Motor neuron (in vitro differentiated cells): ENCODE measurements at places on chromosomes 2 and 18. TPM values are rescaled to one million over a fixed set of nuclear protein-coding genes. Genes with fewer than 3 reads are reported as not detected.

Gene TIMM21
- total RNA-seq, result 29.1 and 40.4 TPM in 2 replicates

Gene MC4R
- total RNA-seq, result 0.33 and 0.56 TPM in 2 replicates

Gene RNF125
- 1.8 and 1.9 TPM in 2 replicates for total RNA-seq

Gene ZNF804A
- total RNA-seq, result 5.0 and 5.9 TPM in 2 replicates

Gene PRSS56
- 0.08 TPM in 1 of 2 replicates, not detected in the other for total RNA-seq

Gene KCNE4
- total RNA-seq, result 11.1 and 14.7 TPM in 2 replicates

Gene PDE6D
- total RNA-seq, result 36.2 and 53.1 TPM in 2 replicates

Gene SPHKAP
- total RNA-seq, result 4.8 and 5.8 TPM in 2 replicates

Gene PPP3R1
- total RNA-seq, result 39.5 and 55.1 TPM in 2 replicates

Gene CRYGC
- total RNA-seq, result not detected in 2 replicates

Gene ADD2
- 66.9 and 68.1 TPM in 2 replicates for total RNA-seq

Gene CRYBA2
- 0.73 TPM in 1 of 2 replicates, not detected in the other for total RNA-seq

Gene CD8B2
- 0.05 and 0.10 TPM in 2 replicates for total RNA-seq

Gene OXER1
- total RNA-seq, result 1.0 and 1.2 TPM in 2 replicates

Gene CBLN2
- 6.8 and 6.9 TPM in 2 replicates for total RNA-seq

Gene TMEM169
- 25.5 and 25.6 TPM in 2 replicates for total RNA-seq

Gene PSMD14
- 68.5 and 76.5 TPM in 2 replicates for total RNA-seq

Gene FBLN7
- 0.15 TPM in 1 of 2 replicates, not detected in the other for total RNA-seq

Gene AOX1
- total RNA-seq, result 0.09 and 0.52 TPM in 2 replicates

Gene ABCG8
- total RNA-seq, result 0.58 and 1.7 TPM in 2 replicates

Gene HAAO
- 1.5 and 4.1 TPM in 2 replicates for total RNA-seq

Gene ACKR3
- 66.1 and 66.4 TPM in 2 replicates for total RNA-seq

Gene CTNNA2
- 69.4 and 71.1 TPM in 2 replicates for total RNA-seq

Gene PROKR1
- total RNA-seq, result 0.10 TPM in 1 of 2 replicates, not detected in the other

Gene CRACDL
- 0.60 and 0.91 TPM in 2 replicates for total RNA-seq

Gene TMEM37
- total RNA-seq, result 0.11 TPM in 1 of 2 replicates, not detected in the other

Gene DSG4
- total RNA-seq, result not detected in 2 replicates

Gene MCM6
- 11.7 and 12.2 TPM in 2 replicates for total RNA-seq

Gene COLEC12
- total RNA-seq, result 4.6 and 4.7 TPM in 2 replicates

Gene MRPS9
- 85.2 and 97.9 TPM in 2 replicates for total RNA-seq

Gene CDKL4
- 2.5 and 2.6 TPM in 2 replicates for total RNA-seq

Gene RFTN2
- 0.56 and 0.97 TPM in 2 replicates for total RNA-seq

Gene CFAP210
- 0.93 TPM in 1 of 2 replicates, not detected in the other for total RNA-seq
